ENCODE measurements at places on chromosomes 16 and 17. TPM values are rescaled to one million over a fixed set of nuclear protein-coding genes. Genes with fewer than 3 reads are reported as not detected.
A peak's percentile ranks its signal among the peaks of the same experiment; 100 is the strongest.

DNA sequence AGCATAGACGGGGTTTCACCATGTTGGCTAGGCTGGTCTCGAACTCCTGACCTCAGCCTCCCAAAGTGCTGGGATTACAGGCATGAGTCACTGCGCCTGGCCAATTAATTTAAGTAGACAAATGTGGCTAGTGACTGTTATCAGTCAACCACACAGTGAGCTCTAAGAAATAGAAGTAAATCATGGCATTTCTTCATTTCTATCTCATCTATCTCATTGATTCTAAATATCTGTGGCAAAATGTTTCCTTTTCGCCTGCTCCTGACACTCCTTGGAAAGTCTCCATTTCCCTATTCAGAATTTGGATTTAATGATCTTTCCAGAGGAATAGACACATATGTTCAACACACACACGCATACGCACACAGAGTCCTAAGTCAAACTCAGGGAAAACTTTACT lies 81.3 kb downstream of the HIC1 start:
- H3K4me3 ChIP-seq: no peak overlapping the region
- no peak overlapping the region for H3K27ac ChIP-seq
- no peak for DNase-seq
- H3K4me1 ChIP-seq: peaks cover 15% of the 10 kb centered on the region
- no peaks in the 10 kb centered on the region for H3K36me3 ChIP-seq

- no peak overlapping the region for H3K27ac ChIP-seq
- H3K36me3 ChIP-seq: no peaks in the 10 kb centered on the region
- DNase-seq: no peak
- H3K4me1 ChIP-seq: peaks cover 8% of the 10 kb centered on the region
- H3K27me3 ChIP-seq: no peaks in the 10 kb centered on the region
Observed at GRCh38 chr17:304461-304860, 48.1 kb downstream of the RPH3AL start.

- no peak for DNase-seq
- no peaks in the 10 kb centered on the region for H3K36me3 ChIP-seq
- H3K27me3 ChIP-seq: no peaks in the 10 kb centered on the region
- no peaks in the 10 kb centered on the region for H3K4me1 ChIP-seq
- no peak overlapping the region for H3K27ac ChIP-seq
- H3K4me3 ChIP-seq: no peak overlapping the region
Observed at GRCh38 chr17:78223765-78224164, 7.7 kb upstream of the TMEM235 start.

DNA sequence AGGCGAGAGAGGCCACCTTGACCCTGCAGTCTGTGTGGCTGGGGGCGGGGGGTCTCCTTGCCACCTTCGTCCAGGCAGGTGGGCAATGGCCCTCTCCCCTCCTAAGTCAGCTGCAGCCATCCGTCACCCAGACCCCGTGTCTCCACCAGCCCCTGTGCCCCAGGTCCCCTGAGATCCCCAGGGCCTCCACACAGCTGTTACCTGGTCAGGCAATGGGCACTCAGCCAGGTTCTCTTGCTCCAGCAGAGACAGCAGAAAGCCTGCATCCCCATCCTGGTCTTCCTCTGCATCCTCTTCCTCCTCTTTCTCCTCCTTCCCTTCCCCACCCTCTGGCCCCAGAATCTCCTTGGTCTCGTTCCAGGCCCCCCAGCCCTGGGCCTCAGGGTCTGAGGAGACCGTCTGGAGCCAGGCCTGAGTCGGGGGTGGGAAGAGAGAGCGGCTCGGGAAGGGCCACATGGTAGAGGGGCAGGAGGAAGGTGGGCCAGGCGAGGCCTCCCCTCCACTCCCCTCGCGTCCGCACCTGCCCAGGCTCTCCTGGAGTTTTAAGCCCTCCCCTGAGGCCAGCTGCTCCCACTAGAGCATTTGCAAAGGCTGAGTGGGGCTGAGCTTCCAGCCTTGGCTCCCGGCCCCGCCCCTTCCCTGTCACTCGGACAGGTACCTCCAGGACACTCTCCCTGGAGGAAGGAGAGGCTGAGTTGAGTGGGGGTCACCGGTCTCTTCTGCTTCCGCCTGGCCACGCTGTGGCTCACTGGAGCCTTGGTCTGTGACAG lies at the start of gene PABPN1L:
Gene PABPN1L (minus strand): TSS at position 510 of the 770 bp plus-strand sequence. CDS start 54 bp downstream, at position 456.
- no peak within 1 kb of the TSS for H3K4me3 ChIP-seq

DNA sequence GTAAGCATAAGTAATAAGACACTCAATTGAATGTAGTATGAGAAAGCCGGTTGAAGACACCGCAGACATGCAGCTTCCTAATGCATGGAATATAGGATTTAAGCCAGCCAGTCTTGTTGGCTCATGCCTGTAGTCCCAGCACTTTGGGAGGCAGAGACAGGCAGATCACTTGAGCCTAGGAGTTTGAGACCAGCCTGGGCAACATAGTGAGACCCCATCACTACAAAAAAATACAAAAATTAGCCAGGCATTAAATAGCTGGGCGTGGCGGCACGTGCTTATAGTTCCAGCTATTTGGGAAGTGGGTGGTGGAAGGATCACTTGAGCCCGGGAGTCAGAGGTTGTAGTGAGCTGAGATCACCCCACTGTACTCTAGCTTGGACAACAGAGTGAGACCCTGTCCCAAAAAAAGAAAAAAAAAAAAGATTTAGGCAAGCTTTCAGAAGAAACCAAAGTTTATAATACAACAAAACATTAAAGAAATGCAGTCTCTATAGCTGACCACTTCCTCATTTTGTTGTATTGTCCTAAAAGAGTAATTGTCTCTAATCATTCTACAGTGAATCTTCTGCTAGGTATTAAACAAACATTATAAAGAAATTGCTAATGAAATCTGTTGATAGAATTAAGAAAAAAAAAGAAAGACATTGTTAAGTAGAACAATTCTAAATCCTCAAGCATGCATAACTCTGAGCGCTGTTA lies 68.6 kb upstream of the KIFC3 start:
- DNase-seq: no peak
- no peaks in the 10 kb centered on the region for H3K36me3 ChIP-seq
- no peaks in the 10 kb centered on the region for H3K4me1 ChIP-seq
- H3K27ac ChIP-seq: no peak overlapping the region

GRCh38 chr16:65786916-65787315 lies 579.6 kb upstream of the CDH5 start:
- no peak overlapping the region for H3K27ac ChIP-seq
- H3K27me3 ChIP-seq: no peaks in the 10 kb centered on the region
- peaks cover 22% of the 10 kb centered on the region for H3K4me1 ChIP-seq

KRTAP1-1 gene
- total RNA-seq: not detected

ASPA gene
- 2.6 TPM for total RNA-seq

DNA sequence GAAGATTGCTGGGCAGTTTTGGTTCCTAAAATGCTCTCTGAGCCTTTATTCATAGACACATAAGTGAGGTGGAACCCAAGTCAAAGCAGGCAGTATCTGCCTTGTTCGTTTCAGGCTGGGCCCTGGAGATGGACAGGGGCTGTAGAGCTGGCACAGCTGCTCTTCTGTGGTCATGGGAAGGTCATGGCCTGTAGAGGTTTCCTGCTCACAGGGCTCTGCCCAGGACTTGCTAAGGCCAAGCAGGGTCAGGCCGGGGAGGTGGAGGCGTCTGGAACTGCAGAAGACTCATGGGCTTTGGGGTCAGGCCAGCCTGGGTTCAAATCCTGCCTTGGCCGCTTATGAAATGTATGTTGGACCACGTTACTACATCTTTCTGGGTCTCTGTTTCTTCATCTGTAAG lies 50.2 kb downstream of the IRX5 start:
- no peak overlapping the region for H3K27ac ChIP-seq
- H3K4me3 ChIP-seq: no peak overlapping the region
- H3K4me1 ChIP-seq: no peaks in the 10 kb centered on the region
- DNase-seq: no peak
- no peaks in the 10 kb centered on the region for H3K27me3 ChIP-seq

DNA sequence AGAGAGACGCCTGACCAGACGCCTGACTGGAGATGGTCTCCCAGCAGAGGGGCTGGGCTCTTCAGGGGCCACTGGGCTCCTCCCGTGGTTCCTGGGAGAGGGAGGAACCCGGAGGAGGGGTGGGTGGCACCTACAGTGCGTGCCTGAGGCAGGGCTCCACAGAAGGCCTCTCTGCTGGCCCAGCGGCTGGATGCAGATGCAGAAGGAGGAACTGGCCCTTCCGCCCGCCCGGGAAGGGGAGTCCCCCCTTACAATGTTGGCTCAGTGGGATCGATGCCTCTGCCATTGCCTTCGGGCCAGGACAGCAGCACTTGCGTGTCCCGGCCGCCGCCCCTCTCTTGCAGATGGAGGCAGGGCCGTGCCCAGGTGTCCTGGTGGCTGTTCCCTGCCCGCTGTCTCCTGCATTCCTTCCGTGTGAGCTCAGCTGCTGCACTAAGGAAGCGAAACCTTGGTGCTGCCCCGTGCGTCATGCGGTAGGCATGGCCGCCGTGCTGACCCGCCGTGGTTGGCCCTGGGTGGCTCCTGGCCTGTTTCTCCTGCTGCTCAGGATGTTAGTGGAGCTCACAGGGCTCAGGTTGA lies 15.1 kb downstream of the BAIAP2 start:
- H3K27me3 ChIP-seq: no peaks in the 10 kb centered on the region
- no peak for DNase-seq
- H3K4me3 ChIP-seq: peak overlapping the region; percentile 9
- H3K27ac ChIP-seq: no peak overlapping the region
- H3K4me1 ChIP-seq: peaks cover 6% of the 10 kb centered on the region
- no peaks in the 10 kb centered on the region for H3K36me3 ChIP-seq

- no peak overlapping the region for H3K27ac ChIP-seq
- no peaks in the 10 kb centered on the region for H3K36me3 ChIP-seq
- no peak for DNase-seq
Observed at GRCh38 chr16:17606460-17606859, 135.7 kb upstream of the XYLT1 start.

DNA sequence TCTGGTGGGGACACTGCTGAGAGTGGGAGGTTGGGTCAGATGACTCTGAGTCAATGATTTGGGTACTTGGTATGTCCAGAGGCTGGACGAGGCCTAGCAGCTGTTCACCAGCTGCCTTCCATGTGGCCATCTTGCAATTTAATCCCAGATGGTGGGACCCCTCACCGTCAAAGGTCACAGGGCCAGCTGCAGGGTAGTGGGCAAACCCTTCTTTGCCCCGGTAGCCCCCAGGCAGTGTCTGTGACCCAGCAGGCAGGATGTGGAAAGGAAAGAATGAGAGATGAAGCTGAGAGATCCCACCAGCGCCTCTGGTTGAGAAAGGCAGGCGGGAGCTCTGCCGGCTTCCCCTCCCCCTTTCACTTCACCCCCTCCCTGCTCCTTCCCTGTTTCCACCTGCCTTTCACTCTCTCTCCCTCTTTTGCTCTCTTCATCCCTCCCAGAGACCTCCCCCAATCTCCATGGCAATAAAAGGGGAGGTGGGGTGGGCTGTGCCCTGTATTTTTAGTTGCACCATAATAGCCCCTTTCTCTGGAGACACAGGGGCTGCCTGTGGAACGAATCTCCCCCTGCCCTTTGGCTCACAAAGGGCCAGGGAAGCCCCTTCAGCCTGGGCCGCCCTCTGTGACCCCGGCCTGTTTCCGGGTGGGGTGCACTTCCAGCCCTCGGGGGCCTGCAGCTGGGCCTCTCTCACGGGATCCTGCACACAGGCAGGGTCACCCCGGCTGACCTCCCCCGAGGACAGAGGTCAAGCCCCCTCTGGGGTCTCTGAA lies 20.2 kb downstream of the CDK5RAP3 start:
- DNase-seq: no peak
- H3K4me3 ChIP-seq: no peak overlapping the region
- peaks cover 4% of the 10 kb centered on the region for H3K4me1 ChIP-seq
- H3K36me3 ChIP-seq: no peaks in the 10 kb centered on the region
- no peaks in the 10 kb centered on the region for H3K27me3 ChIP-seq
- no peak overlapping the region for H3K27ac ChIP-seq

DNA sequence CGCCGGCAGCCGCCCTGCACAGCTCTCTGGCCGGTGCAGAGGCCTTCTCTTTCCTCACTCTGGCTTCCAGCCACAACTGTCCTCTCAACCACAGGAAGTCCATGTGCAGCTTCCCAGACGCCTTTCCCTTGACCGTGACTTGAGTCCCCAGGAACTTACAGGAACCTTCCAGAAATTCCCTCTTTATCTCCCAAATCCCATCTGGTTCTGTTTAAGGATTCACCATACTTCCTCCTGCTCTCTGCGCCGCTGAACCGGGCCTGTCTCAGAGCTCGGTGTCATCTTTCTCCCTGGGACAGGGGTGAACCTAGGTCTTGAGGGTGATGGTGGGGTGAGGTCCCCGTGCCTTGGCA lies 65.2 kb upstream of the ZNF469 start:
- H3K4me3 ChIP-seq: no peak overlapping the region
- H3K27ac ChIP-seq: no peak overlapping the region
- no peaks in the 10 kb centered on the region for H3K4me1 ChIP-seq
- no peaks in the 10 kb centered on the region for H3K36me3 ChIP-seq

DNA sequence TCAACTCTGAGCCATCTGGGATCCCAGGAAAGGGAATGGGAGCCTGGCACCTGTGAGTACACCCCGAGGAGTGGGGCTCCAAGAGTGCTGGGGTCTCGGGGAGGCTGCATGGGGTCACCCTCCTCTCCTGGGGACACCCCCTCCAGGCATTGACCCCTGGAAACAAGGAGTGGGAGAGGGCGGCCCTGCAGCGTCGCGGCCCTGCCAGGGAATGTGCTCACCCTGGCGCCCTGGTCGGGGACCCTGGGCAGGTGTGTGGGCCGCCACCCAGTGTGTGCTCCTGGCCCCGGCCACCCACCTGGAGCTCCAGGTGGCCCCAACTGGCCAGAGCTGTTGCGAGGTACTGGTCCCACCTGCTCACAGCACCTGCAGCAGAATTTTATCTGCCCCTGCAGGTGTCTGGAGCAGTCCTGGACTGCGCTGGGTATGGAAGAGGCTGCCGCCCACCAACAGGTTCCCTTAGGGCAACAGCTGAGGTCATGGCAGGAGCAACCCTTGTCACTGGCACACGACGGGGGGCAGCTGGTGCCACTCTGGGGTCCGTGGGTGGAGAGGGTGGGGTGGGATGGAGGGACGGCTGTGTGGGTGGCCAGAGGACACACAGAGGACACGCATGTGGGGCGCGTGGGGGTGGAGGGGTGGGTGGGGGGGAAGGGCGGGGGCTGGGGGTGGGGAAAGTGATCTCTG lies 5.4 kb upstream of the PABPN1L start:
- no peak overlapping the region for H3K4me3 ChIP-seq
- no peaks in the 10 kb centered on the region for H3K4me1 ChIP-seq
- no peak for DNase-seq
- no peak overlapping the region for H3K27ac ChIP-seq
- no peaks in the 10 kb centered on the region for H3K27me3 ChIP-seq
- no peaks in the 10 kb centered on the region for H3K36me3 ChIP-seq

CTF1 gene
- total RNA-seq: 3.8 TPM

All from thoracic aorta (tissue), 2 donors.